ENCODE measurements at places on chromosomes 2 and 18.

GRCh38 chr2:126777620-126777978 is 121.1 kb upstream of the TEX51 start:
- no peak for DNase-seq

DNA sequence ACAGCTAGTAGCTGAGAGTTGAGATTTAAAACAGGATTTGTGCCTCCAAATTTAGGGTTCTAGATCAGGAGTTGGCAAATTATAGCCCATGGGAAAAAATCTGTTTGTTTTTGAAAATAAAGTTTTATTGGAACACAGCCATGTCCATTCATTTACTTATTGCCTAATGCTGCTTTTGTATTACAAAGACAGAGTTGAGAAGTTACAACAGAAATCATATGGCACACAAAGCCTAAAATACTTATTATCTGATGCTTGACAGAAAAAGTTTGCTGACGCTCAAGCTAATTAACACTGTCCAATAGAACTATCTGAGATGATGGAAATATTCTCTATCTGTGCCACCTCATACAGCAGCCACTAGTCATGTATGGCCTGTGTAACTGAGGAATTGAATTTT is 229.1 kb upstream of the RASGRP3 start:
- DNase-seq, result no peak

DNA sequence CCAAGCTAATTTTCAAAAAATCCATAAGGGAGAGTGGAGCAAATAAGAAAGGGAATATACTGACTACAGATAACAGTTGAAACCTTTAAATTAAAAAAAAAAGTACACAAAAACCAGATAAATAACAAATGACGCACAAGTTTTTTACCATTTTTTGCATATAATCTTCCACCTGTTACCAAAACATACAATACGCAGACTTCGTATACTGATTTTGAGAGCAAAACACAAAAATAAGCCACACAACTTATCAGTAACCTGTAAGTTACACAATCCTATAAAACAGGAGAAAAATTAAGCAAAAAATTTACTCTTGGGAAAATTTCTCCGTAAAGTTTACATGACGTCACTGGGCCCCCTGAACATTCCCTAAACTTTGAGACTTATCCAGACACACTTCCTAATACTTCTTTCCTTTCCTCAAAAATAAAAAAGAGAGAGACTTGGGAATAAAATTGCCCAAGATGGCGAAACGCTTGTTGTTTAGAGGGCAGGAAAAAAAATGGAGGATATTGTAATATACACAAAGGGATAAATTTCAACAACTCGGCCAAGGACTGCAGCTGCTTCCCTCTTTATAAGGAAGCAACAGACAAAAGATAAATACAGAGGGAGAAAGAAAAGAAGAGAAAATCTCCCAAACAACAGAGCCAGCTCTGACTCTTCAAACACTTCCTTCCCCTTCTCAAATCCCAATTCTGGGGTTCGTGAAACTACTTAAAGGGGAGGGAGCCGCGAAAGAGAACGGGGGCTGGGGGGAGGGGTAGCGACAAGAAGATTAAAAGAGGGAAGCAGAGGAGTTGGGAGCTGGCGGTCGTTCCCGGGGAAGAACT is 1.6 kb downstream of the BAZ2B start:
- DNase-seq, result no peak

- no peak for DNase-seq
These were observed 15.6 kb downstream of the ILKAP start for GRCh38 chr2:238187618-238188548.
